ENCODE measurements at places on chromosomes 12 and 14. TPM values are rescaled to one million over a fixed set of nuclear protein-coding genes. Genes with fewer than 3 reads are reported as not detected.

DNA sequence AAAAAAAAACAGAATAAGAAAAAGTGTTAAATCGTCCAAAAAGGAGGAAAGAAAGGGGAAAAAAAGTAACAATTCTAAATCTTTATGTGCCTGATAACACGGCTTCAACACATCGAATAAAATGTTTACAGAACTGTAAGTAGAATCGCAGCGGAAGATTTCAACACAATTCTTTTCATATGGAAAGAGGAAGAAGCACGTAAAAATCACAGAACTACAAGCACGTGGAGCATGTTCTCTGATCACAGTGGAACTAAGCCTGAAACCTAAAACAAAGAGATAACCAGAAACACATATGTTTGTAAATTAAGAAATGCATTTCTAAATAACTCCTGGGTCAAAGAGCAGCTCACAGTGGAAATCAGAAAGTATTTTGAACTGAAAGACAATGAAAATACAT lies 8.7 kb downstream of the CLEC7A start:
- DNase-seq, result no peak

- DNase-seq, result no peak
Measured at GRCh38 chr14:102544747-102545460, 35.3 kb upstream of the ANKRD9 start.

DNA sequence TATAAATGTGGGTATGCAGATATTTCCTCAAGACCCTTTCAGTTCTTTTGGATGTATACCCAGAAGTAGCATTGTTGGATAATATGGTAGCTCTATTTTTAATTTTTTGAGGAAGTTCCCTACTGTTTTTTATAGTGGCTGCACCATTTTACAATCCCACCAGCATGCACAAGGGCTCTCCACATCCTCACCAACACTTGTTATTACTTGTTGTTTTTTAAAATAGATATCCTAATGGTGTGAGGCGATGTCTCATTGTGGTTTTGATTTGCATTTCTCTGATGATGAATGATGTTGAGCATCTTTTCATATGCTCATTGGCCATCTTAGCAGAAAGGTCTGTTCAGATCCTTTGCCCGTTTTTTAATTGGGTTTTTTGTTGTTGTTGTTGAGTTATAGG lies 47.1 kb downstream of the DIP2B start:
- DNase-seq, result no peak

DNA sequence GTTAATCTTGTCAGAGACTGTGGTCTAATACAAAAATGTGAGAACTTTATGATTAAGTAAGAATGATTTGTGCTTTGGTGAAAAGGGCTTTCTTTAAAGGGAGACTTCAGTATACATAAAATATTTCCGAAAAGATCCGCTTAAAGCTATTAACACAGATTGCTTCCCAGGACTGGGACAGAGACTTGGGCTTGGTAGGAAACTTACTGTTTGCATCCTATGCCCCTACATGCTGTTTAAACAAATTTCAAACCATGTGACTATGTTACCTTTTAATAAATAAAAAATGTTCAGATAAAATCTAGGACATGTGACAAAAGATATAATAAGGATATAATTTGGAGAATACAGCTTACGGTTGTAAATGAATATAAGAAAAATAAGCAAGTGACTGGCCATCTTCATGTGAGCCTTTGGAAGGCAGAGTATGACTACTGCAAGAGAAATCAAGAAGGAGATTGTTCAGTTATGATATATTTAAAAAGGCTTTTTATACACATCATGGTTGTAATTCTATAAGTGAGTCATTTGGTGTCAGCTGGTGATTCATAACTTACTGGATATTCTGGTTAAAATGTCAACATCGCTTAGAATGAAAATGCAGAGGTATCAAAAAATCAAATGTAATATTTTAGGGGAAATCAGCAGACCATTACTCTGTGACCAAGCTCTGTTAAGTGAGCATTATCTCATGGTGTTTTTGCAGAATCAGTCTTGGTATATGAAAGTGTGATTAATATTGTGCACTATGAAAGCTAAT lies 234.7 kb upstream of the E2F7 start:
- DNase-seq, result no peak

DNA sequence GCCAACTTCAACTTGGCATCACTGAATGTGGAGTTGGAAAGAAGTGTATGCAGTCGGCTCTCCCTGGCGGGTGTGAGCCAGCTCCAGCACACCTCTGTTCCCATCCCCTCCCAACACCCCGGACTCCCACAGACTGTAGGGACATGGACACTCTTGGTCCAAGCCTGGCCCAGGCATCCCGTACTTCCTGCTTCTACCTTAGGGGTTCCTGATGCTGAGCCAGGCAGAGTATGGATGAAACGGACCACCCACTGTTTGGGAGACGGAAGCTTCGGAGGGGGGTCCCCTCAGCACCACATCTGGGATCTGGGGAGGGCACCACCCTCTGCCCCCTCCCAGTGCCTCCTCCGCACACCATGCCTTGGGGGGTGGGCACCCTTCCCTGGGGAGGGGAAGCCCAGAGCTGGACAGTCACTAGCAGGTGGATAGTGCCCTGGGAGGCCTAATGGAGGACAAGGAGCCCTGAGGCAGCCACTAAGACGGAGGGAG lies 62.0 kb downstream of the LGMN start:
- DNase-seq, result no peak

DNA sequence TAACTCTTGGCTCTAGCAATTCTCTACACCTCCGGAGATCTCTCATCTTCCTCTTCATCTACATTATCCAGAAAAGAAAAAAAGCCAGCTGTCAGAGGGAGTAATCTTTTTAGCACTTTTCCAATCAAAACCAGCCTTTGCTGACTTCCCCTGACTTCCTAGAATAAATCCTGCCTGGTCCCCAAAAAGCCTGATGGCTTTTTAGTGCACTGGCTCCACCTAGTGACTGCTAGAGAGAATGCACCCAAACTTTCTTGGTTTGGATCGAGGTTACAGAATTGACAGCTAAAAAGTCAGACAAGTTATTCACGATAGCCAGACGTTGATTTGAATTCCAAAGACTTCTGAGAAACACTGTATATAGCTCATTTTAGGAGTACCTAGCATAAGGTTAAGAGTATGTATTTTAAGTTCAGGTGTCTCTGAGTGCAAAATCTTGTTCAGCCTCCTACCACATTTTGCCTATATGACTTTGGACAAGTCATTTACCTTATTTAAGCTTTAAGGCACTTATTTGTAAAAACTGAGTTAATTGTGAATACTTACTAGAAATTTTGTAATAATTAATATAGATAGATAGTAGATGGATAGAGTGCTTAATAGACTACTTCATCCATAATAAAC lies 185.7 kb upstream of the GRIN2B start:
- peak; percentile 41 for DNase-seq

- no peak for DNase-seq
Measured at GRCh38 chr14:67987606-67988005, 168.0 kb downstream of the RAD51B start.

DNA sequence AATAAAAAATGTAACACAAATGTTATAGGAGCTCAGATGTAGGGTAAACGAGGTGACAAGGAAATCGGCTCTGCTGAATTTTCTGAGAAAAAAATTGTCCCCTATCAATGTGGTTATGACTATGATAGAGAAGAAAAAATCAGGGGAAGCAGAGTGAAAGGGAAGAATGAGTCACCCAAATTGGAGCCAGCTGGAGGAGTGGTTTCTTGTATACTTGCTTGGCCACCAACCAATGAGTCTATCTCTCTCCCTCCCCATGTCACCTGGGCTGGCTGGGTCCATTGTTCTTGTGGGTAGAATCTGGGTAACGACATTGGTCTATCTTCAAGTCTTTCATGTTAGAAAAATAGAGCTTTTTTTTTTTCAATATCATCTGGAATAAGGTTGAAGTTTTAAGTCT lies 196.6 kb upstream of the FLRT2 start:
- DNase-seq, result no peak

- peak; percentile 81 for DNase-seq
Measured at GRCh38 chr14:105180592-105181548, at the start of gene NUDT14. Gene NUDT14, minus strand, starts transcription at chr14:105181312. Its CDS starts 103 bp downstream, at chr14:105181209.

The NGB gene
- not detected for total RNA-seq

The GPRC5D gene
- not detected for total RNA-seq

The TAS2R13 gene
- total RNA-seq, result 1.4 TPM

The ERP27 gene
- total RNA-seq, result 25.4 TPM

The DEPDC4 gene
- total RNA-seq, result not detected

The NKX2-1 gene
- total RNA-seq, result not detected
